ENCODE measurements at places on chromosomes 2 and 18. TPM values are rescaled to one million over a fixed set of nuclear protein-coding genes. Genes with fewer than 3 reads are reported as not detected.

GRCh38 chr18:59990121-59990823 lies 90.5 kb downstream of the PMAIP1 start:
- DNase-seq = peak; percentile 59

DNA sequence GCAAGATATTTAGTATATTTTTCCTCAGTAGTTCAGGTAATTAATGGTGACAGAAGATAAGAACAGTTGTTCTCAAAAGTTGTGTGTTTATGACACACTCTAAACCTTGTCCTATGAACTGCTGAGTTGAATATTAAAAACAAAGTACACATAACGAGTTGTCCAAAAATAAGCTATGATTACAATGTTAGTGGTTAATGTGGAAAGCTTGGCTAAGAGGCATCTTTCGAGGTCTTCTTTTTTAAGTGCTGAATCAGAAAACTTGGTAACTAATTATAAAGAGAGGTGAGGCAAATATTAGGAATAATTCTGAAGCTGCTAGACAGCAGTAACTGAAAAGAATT lies 1088.7 kb downstream of the SUCLG1 start:
- no peak for DNase-seq

- no peak for DNase-seq
These were observed 10.9 kb downstream of the SH3RF3 start for GRCh38 chr2:109139865-109140396.

- no peak for DNase-seq
These were observed 18.4 kb downstream of the SH2D6 start for GRCh38 chr2:85436836-85437487.

DNA sequence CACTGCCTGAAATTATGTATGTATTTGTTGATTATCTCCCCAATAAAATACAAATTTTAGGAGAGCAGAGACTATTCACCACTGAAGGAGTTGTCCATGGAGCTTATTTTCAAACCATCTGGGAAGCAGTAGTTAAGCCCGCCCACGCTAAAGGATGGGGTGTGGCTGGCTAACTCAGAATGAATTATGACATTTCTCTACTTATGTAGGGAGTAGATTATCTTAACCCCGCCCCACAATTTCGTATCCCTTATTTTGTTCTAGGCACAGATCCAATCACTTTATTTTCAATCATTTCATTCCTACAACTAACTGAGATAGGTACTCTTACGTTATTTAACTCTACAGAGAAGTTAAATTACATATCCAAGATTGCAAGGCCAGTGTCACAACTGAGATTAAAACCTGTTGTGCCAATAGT lies 1.4 kb upstream of the LAPTM4A start:
- peak; percentile 59 for DNase-seq

DNA sequence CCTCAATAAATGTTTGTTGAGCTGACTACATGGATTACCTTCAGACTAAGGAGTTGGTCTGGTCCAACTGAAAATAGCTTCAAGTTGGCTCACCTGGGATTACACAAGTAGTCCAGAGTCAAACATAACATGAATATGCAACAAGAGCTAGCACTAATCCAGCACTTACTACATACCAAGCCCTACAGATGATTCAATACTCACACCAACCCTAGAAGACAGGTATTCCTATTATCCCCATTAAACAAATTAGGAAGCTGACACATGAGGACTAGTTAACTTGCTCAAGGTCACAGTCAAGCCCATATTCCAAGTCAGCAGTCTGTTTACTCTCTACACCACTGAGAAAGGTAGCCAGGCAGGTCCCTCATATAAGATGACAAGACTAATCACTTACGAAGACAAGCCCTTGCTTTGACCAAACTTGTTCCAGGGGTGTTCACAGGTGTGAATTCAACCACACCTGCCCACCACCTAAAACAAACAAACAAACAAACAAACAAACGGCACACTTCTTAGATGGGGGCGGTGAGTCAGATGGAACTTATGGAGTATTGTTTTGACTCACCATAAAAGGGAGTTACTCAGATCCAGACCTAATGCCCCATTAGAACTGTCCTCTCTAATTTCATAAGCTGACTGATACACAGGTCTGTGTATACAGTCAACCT lies 29.1 kb downstream of the TMEM131 start:
- DNase-seq = peak; percentile 18

- no peak for DNase-seq
These were observed 28.8 kb downstream of the NEMP2 start for GRCh38 chr2:190505696-190506095.

The DYTN gene
- total RNA-seq = not detected

The ALPG gene
- total RNA-seq = not detected
